Left lobe of liver (tissue), 2 donors: ENCODE measurements at places on chromosomes 3 and 15. TPM values are rescaled to one million over a fixed set of nuclear protein-coding genes. Genes with fewer than 3 reads are reported as not detected.
A peak's percentile ranks its signal among the peaks of the same experiment; 100 is the strongest.

DNA sequence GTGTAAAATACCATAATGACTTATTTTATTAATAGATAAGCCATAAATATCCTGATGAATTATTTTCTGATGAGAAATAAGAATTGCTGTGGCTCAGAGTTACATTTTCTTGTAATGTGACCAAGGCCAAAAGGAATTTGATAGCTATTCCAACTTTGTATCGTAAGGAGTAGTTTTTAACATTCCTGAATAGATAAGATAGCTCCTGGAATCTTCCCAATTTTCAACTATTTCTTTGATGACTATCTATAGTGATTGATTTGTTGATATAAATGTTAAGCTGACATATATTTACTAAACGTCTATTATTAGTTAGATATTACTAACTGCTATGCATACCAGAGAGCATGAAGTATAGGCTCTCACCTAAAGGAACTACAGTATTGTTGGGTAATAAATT, 49.1 kb upstream of the SATB1 start:
- no peak for DNase-seq

DNA sequence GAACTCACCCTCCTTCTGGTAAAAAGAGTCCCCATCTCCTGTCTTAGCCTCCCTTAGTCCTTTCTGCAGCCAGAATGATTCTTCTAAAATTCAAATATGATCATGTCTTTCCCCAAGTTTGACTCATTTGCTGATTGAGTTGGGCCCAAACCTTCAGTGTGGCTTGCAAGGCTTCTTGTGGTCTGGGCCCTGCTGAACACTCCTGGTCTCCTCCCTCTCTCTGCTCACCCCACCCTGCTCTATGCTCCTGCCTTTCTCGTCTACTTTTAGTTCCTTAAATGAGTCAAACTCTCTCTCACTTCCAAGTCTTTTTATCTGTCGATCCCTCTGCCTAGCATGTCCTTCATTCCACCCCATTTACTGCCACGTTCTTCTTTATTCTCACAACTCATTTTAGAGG, 72.6 kb downstream of the CCR1 start:
- no peak for DNase-seq

Gene ASB14
- total RNA-seq = not detected

Gene TMED3
- 5.9 TPM for total RNA-seq

- DNase-seq = no peak
Measured at GRCh38 chr3:5221701-5222100, 34.2 kb downstream of the EDEM1 start.

DNA sequence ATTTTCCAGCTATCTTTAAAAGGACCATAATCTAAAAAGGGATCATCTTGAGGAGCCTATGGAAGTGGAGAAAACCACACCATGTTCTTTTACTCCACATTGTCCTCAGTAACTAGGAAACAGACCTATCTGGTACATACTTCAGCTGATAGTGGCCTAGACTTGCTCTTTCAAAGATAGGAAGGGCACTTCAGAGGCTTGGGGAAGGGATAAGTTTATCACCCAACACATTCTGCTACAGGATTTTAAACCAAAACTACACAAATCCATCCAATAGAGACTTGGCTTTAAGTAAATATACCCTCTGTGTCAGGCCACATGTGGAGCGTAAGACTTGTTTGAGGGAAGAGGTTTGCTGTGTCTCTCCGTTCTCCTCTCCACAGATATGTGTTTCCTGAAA, 35.4 kb downstream of the CP start:
- DNase-seq = no peak

DNA sequence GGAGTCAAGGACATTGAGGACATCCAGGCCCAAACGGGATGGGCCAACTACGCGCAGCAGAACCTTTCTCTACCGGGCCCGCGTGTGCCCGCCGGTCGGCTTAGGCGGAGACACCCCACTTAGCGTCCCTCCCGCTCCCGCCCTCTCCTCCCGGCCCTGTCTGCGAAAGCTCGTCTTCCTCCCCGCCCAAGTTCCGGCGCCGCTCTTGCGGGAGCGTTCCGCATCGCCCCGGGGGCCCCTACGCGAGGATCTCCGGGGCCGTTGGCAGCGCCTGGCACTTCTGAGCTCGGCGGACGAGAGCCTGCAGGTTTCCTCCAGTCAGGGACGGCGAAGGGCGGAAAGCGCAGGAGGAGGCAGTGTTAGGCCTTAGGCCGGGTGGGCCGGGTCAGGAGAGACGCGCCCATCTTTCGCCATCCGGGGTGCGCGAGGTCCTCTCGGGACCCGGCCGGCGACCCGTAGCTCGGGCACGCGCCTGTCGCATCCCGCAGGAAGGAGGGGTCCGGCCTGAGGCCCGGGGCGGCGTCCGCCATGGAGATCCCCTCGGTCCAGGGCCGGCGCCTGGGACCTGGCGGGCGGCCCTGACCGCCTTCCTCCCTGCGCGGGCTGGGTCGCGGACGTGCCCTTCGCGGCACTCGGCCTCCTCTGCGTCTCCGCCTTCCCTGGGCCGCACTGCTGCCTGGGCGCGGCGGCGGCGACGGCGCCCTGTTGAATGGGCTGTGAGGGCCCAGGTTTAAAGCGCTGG, at the start of gene FEM1B:
Gene FEM1B (plus strand): TSS at position 143 of the 742 bp plus-strand sequence. CDS start 673 bp downstream, outside the sequence.
- DNase-seq = peak; percentile 93
